ENCODE measurements at places on chromosomes 6 and 20.
A peak's percentile ranks its signal among the peaks of the same experiment; 100 is the strongest.

- no peak for DNase-seq
Observed at GRCh38 chr6:130993292-130993765, 69.7 kb downstream of the EPB41L2 start.

GRCh38 chr6:116084284-116084683 lies 16.4 kb upstream of the NT5DC1 start:
- DNase-seq: no peak

DNA sequence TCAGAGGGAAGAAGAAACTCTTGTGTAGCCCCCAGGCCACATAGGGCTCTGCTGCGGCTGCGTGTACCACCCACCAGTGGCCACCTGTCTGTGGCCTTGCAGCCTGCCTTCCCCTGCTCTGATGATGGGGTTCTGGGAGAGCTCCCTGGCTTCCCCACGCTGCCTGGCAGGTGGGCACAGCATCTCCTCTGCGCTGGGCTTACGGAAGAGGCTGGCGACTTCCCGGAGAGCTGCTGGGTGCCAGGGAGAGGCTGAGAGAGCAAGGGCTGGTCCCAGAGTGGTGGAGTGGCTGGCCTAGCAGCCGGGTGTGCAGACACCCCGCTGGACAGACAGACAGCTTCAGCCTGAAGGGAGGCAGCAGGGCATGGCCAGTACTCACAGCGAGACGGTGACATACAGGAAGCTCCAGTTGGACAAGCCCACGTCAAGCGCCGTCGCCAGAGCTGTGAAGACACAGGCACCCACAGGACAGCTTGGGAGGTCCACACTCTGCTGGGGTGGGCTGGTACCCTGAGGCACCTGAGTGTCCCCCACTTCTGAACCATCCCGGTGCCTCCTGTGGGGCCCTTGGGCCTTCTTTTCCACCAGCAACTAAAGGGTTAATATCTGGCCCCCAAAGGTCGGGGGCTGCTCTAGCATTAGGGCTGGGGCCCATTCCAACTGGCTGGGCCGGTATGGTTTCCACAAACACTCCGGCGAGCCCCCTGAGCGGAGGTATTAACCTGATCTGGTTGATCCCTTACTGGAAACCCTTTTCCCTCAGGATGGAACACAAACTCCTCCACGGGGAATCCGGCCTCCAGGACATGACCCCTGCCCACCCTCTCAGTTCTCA lies 48.1 kb upstream of the CDH22 start:
- no peak for DNase-seq

- DNase-seq: no peak
Observed at GRCh38 chr20:54914995-54915394, 439.6 kb downstream of the DOK5 start.

DNA sequence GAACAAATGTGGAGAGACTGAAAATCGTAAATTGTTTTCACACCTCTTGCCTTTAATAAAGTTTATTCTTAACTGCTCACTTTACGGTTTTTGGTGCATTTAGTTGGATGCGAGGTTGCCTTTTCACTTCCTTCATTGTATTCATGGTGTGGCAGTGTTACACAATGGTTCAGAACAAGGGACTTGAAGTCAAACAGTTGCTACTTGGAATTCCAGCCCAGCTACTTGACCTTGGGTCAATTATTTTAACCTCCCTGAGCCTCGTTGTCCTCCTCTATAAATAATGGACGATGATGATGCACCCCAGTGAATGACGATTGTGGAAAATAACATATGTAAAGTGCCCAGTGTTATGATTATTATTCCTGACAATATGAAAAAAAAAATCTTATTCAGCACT lies 72.3 kb downstream of the CARMIL1 start:
- no peak for DNase-seq

GRCh38 chr20:11267131-11267761 lies 593.4 kb upstream of the JAG1 start:
- peak; percentile 95 for DNase-seq

DNA sequence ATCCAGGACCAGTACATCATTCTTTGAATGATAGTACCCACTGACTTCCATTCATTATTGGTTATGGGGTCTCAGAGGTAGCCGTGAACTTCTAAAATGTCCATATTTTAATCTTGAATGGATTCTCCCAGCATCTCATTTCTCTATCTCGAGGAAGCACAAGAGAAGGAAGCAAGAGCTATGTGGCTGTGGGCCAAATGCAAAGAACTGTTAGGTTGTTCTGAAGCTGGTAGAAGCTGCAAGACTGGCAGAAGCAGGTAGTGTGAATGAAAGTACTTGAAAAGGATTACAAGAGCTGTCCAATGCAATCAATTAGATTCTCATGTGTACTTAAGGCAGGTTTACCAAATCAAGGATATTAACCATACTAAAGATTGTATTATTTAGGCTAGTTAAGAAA lies 1131.8 kb downstream of the GRIK2 start:
- no peak for DNase-seq

DNA sequence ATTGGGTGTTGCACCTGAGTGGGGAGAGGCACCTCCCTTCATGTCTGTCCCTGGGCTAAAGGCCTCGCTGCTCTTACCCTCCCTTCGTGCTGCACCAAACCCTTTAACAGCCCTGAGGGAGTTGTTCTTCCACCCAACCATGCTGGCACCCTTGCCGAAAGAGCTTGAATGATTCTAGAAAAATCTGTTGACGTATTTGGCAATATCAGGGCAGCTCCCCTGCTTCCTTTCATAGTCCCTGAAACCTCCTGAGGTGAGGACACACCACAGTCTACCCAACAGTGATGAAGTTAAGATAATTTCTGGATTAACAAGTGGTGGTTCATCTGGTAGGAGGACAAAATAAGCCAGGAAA lies 15.3 kb downstream of the CD83 start:
- DNase-seq: no peak

DNA sequence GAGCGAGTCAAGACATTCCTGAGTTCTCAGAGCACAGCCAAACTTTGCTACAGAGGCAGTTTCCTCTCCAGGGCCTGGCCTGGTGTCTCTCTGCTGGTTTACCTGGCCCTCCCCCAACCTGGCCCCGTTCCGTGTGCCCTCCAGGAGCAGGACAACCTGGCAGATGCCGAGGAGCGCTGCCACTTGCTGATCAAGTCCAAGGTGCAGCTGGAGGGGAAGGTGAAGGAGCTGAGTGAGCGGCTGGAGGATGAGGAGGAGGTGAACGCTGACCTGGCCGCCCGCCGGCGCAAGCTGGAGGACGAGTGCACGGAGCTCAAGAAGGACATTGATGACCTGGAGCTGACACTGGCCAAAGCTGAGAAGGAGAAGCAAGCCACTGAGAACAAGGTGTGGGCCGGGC lies 39.5 kb downstream of the MYH7B start:
- no peak for DNase-seq

DNA sequence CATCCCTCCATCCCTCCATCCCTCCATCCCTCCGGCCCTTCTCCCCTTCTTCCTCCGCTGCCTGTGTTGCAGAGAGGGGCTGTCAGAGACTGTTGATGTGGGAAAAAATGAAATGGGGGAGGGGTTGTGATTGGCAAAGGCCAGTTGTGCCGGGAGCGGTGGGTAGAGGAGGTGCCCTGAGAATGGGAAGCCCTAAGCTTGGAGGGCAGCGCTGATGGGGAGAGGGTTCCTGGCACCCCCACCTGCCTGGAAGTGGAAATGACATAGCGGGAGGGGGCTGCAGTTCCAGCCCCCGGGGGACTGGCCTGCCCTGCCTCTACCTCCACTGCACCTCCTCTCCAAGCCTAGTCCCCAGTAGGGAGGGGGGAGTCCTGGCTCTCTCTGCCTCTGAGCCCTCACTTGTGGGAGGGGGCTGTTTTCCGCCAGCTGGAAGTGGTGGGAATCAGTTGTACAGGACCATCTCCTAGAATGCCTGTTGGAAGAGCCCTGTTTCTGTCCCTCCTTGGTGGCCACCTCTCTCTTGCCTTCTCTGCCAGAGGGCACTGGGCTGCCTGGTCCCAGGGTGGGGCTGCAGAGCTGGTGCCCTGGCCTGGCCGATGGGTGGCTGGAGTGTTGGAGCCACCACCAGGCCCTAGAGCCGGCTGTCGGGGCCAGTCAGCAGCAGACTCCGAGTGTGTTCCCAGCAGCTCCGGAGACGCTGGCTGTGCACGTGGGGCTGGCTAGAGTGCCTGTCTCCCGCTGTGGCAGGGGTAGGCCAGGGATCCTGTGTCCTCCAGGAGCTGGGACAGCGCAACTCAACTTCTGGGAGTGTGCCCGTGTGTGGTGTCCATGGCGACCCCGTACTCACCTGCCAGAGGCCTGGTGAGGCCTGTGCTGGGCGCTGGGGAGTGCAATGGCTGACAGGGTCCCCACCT lies 1.5 kb downstream of the DLGAP4 start:
- no peak for DNase-seq

DNA sequence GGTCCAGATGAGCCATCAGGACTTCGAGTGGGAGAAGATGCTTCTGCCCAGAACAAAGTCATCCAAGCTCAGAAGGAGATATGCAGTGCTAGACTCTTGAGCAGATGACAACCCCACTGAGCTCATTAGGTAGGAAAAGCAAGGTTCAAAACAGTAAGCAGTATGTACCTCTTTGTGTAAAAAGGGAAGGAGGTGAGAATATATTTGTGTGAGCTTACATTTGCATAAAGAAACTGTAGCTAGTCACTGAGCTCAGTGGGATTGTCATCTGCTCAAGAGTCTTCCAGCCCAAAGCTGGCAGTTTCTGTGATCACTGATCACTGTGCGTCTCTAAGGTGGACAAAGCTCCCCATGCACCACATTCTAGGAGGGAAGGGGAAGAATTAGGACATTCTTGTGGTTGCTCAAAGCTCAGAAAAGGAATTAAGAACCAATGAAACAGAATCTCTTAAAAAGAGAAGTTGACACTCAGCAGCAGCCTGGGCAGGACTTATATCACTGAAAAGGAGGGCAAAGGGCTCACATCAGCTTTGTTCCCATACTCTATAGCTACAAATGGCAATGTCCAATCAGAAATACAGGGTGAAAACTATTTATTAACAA lies 90.0 kb upstream of the MAFB start:
- DNase-seq: no peak

DNA sequence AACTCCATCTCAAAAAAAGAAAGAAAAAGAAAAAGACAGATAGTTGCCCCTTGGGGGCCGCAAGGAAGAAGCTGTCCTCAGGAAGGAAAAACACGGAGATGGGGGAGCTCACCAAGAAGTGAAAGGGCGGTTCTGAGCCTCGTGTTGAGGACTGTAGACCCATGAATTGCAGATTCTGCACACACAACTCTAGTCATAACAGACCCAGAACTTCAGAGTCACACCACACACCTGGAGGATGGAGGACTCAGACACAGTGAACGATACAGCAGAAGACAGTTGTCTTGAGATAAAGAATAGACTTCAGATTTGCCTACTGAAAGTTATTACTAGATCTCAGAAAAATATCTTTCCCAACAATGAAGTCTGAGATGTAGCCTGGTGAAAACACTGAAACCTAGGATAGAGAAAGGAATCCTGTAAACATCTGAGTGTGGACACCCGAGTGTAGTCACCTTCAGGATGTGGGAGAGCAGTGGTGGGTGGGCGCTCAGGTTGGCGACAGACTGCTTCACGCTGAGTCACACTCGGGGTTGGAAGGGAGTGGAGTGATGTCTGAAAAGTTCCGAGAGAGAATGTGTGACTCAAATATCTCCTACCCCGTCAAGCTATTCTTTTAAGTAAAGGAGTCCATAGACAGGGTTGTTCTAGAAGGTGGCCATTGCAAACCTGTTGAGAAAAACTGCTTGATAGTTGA lies 88.1 kb downstream of the MAP3K4 start:
- DNase-seq: peak; percentile 95

GRCh38 chr20:58709013-58709702 lies 16.6 kb downstream of the NPEPL1 start:
- DNase-seq: no peak

GRCh38 chr20:44615876-44616603 lies 33.7 kb downstream of the PKIG start:
- DNase-seq: no peak

GRCh38 chr6:127069659-127070279 lies 48.7 kb upstream of the RSPO3 start:
- DNase-seq: peak; percentile 40

DNA sequence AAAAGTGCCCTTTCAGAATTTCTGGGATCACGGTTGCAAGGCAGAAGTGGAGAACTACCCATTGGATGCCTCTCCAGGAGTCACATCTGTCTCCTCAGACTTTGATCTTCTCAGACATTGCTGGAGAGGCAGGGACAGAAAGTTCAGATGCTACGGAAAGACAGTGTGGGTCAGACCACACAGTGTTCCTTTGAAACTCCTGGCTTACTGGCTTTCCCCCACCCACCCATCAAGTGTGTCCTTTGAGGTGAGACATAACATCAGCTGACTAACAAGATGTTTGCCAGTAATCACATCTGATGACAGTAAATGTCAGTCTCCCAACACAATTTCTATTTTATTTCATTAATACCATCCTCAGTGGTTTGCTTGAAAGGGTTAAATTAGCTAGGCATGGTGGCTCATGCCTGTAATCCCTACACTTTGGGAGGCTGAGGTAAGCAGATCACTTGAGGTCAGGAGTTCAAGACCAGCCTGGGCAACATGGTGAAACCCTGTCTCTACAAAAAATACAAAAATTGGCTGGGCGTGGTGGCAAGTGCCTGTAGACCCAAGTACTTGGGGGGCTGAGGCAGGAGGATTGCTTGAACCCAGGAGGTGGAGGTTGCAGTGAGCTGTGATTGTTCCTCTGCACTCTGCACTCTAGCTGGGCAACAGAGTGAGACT lies 67.2 kb upstream of the SNX9 start:
- DNase-seq: no peak

GRCh38 chr20:1467355-1468116 lies 887 bp upstream of the NSFL1C start:
- no peak for DNase-seq

GRCh38 chr20:4664691-4665360 lies 56.9 kb upstream of the PRND start:
- no peak for DNase-seq

DNA sequence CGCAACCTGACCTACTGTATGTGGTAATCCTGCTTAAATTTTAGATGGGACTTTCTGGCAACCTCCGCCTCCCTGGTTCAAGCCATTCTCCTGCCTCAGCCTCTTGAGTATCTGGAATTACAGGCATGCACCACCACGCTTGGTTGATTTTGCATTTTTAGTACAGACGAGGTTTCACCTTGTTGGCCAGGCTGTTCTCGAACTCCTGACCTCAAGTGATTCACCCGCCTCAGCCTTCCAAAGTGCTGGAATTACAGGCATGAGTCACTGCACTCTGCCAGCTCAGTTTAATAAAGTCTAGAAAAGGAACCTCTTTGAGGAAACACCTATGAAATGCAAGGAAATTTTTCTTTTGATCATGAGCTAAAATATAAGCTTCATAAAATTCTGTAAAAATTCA lies 9.0 kb upstream of the PLCB4 start:
- DNase-seq: peak; percentile 38

Data from fibroblast of lung (primary cell).